Fibroblast of skin of abdomen (primary cell): ENCODE measurements at places on chromosomes 4 and X.
A peak's percentile ranks its signal among the peaks of the same experiment; 100 is the strongest.

- DNase-seq: no peak
Observed at GRCh38 chr4:138673053-138673452, 342.5 kb upstream of the NOCT start.

GRCh38 chr4:56276547-56276946 lies 110.7 kb downstream of the AASDH start:
- DNase-seq: peak; percentile 9

DNA sequence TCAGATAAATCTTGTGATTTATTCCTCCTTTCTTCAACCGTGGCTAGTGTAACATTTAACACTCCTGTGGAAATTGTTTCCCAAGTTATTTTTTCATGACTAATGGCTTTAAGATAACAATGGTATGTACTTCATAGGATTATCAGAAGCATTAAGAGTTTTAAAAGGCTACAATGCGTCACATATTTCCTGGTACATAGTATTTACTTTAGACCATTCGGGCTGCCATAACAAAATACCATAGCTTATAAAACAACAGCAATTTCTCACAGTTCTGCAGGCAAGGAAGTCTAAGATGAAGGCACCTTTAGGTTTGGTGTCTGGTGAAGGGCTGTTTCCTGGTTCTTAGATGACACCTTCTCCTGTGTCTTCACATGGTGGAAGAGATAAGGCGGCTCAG lies 158.6 kb downstream of the PAPSS1 start:
- DNase-seq: peak; percentile 32

DNA sequence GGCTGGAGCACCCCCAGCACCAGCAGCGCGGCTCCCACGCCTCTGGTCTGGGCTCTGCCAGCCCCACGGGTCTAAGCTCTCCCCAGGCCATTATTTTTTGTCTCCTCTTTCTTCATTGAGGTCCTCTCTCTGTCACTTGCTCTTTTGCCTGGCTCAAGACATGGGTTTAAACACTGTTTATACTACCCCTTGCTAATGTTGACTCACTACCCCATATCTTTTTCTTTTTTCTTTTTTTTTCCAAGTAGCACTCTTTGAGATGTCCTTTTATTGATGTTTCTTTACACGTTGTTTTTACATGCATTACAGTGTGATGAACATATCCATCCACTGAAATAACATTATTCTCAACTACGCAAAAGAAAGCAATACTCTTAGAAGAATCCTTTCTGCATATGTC lies 1.7 kb upstream of the ERVMER34-1 start:
- DNase-seq: no peak

GRCh38 chrX:857376-857775 lies 226.8 kb downstream of the SHOX start:
- peak; percentile 71 for DNase-seq

GRCh38 chr4:129342819-129343408 lies 247.0 kb downstream of the C4orf33 start:
- peak; percentile 73 for DNase-seq

GRCh38 chr4:120919358-120919757 lies 3.2 kb downstream of the PRDM5 start:
- DNase-seq: no peak

DNA sequence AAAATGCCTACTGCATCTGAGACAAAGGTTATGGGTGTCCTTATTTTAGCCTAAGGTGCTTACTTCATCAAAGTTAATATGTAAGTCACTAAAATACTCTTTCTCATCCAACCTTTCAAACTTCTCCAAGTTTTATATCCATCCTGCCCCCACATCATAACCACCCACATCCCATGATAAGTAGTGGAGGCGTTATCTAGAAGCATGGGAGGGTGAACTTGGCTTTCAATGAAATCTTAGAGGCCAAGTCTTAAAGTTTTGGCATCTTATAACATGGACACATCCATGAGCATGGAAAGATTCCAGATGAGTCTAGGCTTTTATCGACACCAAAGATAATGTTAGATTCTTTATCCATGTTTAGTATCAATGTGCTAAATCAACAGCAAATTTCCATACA lies 22.9 kb upstream of the SEC24D start:
- DNase-seq: no peak

- DNase-seq: peak; percentile 13
Observed at GRCh38 chrX:128653524-128654060, 601.4 kb upstream of the ACTRT1 start.

GRCh38 chrX:21831496-21831895 lies 7.9 kb upstream of the MBTPS2 start:
- DNase-seq: no peak

GRCh38 chr4:98094118-98094517 lies 49.2 kb downstream of the STPG2 start:
- DNase-seq: no peak

GRCh38 chr4:173257732-173258717 lies 76.1 kb downstream of the HMGB2 start:
- DNase-seq: peak; percentile 62

DNA sequence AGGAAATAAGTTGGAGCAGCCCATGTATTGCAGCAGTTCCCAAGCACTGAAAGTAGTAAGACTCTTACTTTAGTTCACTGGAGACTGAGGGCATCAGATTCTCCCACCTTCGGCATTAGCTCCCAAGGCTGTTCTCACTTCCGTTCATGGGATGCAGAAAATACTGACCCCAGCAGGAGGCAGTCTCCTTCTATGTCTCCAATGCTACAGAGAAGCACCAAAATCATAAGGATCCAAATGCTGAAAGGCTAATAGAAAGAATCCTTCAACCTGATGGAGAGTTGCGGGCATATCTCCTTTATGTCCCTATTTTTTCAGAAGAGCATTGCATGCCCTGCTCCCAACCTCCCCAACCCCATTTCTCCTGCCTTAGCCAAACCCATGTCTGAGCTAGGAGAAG lies 32.4 kb downstream of the ADH7 start:
- DNase-seq: no peak

- DNase-seq: no peak
Observed at GRCh38 chr4:24241511-24241910, 342.8 kb downstream of the DHX15 start.

GRCh38 chrX:150849486-150849885 lies 49.0 kb downstream of the CD99L2 start:
- DNase-seq: no peak

- peak; percentile 64 for DNase-seq
Observed at GRCh38 chr4:15963001-15963451, at the start of gene FGFBP2. Gene FGFBP2 (minus strand): TSS chr4:15963175. CDS start chr4:15963129, 46 bp downstream.

DNA sequence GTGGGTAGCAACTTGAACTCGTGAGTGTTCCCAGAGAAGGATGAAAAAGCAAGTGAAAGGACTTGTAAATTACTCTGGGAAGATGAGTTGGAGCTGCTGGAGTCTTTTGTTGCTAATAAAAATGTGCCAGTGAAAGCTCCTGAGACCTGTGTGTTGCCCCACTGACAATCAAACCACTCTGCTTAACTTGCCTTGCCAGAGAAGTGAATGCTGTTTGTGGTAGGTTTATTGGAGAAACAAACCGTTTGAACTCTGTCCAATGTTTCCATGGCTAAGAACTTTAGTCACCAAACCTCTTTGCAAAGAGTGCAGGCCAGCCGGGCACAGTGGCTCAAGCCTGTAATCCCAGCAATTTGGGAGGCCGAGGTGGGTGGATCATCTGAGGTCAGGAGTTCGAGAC lies 586.9 kb downstream of the PCDH7 start:
- no peak for DNase-seq

GRCh38 chr4:113232194-113232593 lies 182.7 kb downstream of the ANK2 start:
- DNase-seq: peak; percentile 58

DNA sequence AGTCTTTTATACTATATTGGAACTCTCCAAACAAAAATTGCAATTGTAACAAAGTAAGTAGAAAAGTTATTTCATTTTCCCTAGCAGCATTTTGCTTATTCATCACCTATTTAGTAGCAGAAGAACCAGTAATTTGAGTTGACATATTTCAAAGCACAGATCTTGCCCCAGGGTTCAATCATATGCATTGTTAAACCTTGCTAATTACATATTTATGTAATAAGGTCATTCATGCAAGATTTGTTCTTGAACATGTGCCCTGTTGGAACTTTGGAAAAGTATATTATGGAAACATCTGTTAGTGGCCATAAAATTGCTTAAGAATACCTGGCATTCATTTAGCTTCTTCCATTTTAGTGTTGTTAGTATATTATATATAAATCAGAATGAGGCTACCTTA lies 191.7 kb downstream of the TLL1 start:
- no peak for DNase-seq

DNA sequence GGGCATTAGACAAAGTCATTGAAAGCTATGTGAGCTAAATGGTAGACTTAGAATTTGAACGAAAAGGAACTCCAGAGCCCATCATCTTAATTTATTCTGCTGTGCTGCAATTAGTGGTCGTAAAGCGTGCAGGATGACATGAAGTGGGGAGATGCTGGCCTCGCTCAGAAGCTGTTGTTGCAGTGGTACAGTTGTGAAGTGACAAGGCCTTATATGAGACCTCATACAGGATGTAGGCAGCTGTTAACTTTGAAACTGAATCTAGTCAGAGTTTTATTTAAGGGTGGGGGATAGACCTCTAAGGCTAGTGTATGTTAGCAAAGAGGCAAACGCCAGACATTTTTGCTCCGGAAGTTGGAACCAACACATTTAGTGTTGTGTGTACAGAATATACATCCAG lies 13.4 kb downstream of the KLF3 start:
- no peak for DNase-seq

DNA sequence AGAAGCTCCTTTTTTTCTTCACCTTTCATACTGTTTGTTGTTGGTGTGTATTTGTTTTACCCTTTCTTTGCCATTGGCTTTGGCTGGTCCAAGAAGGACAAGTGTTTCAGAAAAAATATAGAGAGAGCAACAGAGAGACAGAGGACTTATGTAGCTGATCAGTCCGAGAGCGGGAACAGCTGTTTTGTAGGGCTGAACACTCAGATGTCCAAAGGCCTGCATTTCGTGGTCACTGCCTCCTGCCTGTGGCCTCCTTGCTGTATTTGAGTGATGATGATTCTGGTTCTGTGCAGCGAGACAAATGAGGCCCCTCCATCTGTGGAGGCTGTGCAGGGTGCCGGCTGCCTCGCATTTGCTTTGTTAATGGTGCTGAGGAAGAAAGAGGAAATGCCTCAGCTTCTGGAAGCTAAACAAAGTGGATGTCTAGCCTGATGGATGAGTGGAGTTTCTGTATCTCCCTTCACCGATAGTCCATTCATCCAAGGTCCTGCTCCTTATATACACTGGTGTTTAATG lies 19.8 kb upstream of the STOX2 start:
- no peak for DNase-seq

DNA sequence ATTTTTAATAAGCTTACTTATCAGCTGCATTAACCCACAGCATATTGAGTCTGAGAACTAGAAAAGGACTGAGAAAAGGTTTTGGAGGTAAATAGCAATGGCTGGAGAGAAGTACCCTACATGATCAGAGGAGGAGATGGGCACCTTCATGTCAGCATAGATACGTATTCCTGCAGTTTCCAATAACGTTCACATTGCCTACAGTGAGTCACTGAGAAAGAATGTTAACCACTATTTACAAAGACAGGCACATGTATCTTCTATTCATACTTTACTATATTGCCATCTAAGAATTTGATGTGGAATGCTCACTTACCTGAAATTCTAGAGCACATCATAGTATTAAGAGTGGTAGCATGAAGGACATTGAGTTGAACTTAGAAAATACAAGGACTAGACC lies 92.5 kb downstream of the TLL1 start:
- no peak for DNase-seq

DNA sequence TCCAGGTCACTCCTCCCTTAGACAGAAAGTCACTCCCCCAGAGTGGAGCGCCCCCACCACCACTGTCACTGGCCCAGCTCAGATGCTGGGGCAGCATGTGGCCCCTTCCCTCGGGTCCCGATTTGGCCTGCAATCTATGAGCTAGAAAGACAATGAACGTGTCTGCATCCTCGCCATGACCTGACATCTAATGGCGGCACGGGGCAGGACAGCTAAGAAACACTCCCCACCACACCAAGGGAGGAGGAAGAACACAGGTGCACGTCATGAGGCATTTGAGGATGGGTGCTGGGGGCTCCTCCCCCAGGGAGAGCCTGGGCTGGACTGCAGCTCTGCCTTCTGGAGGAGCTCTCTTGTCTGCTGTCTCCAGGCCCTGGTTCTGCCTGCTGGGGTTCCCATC lies 8.7 kb downstream of the RNF212 start:
- DNase-seq: no peak

GRCh38 chr4:107743532-107743931 lies 23.5 kb upstream of the PAPSS1 start:
- DNase-seq: no peak

GRCh38 chr4:76624241-76624681 lies 189.2 kb downstream of the SHROOM3 start:
- peak; percentile 94 for DNase-seq

- no peak for DNase-seq
Observed at GRCh38 chr4:81213671-81214070, 1.4 kb downstream of the PRKG2 start.

- peak; percentile 93 for DNase-seq
Observed at GRCh38 chr4:123555807-123556273, 159.2 kb downstream of the SPRY1 start.

DNA sequence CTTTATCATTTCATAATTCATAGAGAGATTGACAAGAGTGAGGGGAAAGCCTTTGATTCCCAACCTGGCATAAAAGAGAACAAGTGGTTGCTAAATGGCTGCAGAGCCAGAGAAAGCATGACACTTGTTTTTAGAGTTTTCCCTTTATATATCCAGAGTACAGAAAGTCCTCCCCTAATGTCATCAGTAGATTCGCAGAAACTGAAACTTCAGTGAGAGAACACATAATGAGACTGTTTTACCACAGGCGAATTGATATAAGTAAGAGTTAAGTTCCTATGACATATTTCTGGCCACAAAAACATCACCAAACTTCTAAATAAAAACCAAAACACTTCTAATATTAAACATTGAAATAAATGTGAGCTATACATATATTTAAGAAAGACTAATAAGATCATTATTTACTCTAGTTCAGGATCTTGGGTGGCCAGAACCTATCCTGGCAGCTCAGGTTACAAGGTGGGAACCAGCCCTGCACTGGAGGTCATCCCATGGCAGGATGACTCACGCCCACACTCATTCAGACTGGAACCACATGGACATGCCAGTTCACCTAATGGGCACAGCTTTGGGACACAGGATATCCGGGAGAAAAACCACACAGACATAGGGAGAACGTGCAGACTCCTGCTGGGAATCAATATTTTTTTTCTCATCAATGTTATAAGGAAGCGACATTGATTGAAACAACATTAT lies 35.5 kb downstream of the NWD2 start:
- no peak for DNase-seq

DNA sequence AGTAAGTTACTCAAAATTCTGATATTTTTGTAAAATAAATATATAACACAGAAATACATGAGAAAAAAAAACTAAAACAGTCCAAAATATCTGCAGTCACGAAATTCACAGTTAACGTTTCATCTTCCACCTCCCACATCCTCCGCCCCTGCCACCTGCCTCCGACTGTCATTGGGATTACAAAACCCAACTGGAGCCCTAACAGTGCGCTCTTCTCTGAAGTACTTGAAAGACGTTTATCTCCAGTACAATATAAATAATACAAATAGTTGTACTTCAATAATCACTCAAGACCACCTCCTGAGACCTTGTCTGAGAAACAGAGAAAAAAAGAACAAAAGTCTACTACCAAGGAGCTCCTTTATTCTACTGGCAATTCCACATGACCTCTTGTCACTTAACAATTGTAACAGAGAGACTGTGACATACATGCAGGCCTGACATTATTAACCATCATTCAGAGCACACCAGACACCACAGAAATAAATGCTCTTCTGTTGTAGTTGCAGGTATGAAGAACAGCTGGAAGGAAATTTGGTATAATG lies 280.6 kb downstream of the PPP3CA start:
- no peak for DNase-seq
